ENCODE measurements at places on chromosomes 4 and X. TPM values are rescaled to one million over a fixed set of nuclear protein-coding genes. Genes with fewer than 3 reads are reported as not detected.

Gene SPINK2
- not detected for total RNA-seq

DNA sequence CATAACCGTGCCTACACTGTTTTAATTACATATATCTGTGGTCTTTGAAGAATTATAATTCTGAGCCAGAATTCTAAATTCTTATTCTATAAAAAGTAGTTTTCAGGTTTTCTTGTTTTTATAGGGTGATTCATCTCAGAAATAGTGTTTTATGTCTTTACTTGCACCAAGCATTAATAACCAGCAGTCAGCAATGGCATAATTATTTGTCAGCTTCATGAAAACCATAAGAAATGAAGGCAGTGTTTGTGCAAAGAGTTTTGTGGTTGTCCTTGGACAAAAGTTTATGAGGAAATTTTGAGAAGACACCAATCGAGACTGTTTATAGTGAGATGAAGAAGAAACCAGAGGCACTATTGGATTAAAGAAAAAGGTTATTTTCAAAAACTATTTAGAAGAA lies 37.2 kb downstream of the EDNRA start:
- H3K4me1 ChIP-seq: no peaks in the 10 kb centered on the region
- H3K4me3 ChIP-seq: no peak overlapping the region
- H3K36me3 ChIP-seq: no peaks in the 10 kb centered on the region
- no peak overlapping the region for H3K27ac ChIP-seq
- DNase-seq: no peak
- peaks cover 15% of the 10 kb centered on the region for H3K27me3 ChIP-seq

Gene CYLC1
- total RNA-seq: not detected

GRCh38 chr4:1870328-1870577 lies 940 bp upstream of the NSD2 start:
- H3K27me3 ChIP-seq: no peaks in the 10 kb centered on the region
- peaks cover 21% of the 10 kb centered on the region for H3K36me3 ChIP-seq

Gene MAOA
- total RNA-seq: 6.5 TPM

DNA sequence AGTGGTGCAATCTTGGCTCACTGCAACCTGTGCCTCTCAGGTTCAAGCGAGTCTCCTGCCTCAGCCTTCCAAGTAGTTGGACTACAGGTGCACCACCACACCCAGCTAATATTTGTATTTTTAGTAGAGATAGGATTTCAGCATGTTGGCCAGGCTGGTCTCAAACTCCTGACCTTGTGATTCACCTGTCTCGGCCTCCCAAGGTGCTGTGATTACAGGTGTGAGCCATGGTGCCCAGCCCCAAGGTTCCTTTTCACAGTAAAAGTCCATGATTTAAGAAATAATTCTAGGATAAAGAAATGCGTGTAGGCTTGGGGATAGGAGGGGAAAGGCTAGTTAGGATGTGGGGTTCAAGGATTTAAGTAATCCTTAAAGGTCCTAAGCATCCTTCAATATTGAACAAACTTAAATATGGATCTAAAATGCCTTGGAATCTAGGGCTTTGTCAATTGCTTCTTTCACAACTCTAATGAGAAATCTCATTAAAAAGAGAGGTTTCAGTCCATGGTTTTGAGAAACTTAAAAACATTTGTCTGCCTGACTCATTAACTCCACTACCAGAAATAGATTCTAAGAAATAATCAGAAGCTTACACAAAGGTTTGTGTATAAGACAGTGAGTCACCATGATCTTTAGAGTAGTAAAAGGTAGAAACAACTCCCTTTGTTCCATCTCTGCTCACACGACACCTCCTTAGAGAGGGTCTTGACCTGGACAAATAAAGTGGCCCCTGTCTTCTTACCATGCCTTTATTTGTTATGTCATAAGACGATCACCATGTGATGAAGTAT lies 203.2 kb downstream of the PTTG2 start:
- no peak overlapping the region for H3K4me3 ChIP-seq
- H3K27ac ChIP-seq: peak overlapping the region; percentile 28
- DNase-seq: no peak
- peaks cover 18% of the 10 kb centered on the region for H3K36me3 ChIP-seq

Gene FTHL17
- total RNA-seq: not detected

GRCh38 chrX:152942077-152942442 lies 44.2 kb downstream of the ZNF185 start:
- DNase-seq: no peak
- H3K27ac ChIP-seq: no peak overlapping the region
- peak overlapping the region; percentile 82 for H3K4me3 ChIP-seq
- no peaks in the 10 kb centered on the region for H3K27me3 ChIP-seq

- no peak within 1 kb of the TSS for H3K27ac ChIP-seq
- peak; percentile 18 for DNase-seq
- H3K4me3 ChIP-seq: no peak within 1 kb of the TSS
- no peaks in the 10 kb centered on the region for H3K27me3 ChIP-seq
- peaks cover 36% of the 10 kb centered on the region for H3K4me1 ChIP-seq
Measured at GRCh38 chrX:41688835-41689234, at the start of gene GPR34. Gene GPR34, plus strand, starts transcription at chrX:41688973. Its CDS starts 6,661 bp downstream, at chrX:41695634.

Gene TMPRSS11D
- not detected for total RNA-seq
